ENCODE measurements at places on chromosomes 5 and 9. TPM values are rescaled to one million over a fixed set of nuclear protein-coding genes. Genes with fewer than 3 reads are reported as not detected.

GRCh38 chr9:34665067-34665380 is 2.6 kb upstream of the CCL27 start:
- DNase-seq = no peak

- DNase-seq = peak; percentile 82
Observed at GRCh38 chr5:170183816-170184687, 48.7 kb upstream of the C5orf58 start.

DNA sequence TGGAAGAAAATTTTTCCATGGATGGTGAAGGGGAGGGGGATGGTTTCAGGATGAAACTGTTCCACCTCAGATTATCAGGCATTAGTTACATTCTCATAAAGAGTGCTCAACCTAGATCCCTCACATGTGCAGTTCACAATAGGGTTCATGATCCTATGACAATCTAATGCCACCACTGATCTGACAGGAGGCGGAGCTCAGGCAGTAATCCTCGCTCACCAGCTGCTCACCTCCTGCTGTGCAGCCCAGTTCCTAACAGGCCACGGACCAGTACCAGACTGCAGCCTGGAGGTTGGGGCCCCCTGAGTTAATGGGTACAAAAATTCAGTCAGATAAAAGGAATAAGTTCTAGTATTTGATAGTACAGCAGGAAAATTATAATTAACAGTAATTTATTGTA is 337.2 kb downstream of the NPR3 start:
- no peak for DNase-seq

DNA sequence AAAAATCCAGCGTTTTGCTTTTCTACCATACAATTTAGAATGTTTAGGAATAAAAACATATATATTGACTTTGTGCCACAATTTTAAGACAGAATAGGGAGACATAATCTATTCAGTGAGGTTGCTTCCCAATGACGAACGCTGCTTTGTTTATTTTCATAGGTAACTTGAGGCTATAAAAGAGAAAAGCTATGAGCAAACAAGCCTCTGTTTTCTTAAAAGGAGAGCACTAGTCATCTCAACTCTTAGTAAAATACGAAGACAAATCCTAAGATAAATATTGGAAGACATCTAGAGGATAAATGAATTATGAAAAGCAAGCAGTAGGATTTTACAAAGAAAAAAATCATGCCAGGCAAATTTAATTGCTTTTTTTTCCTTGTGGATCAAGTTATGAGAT is 363.6 kb downstream of the ANXA1 start:
- DNase-seq = no peak

GRCh38 chr9:79565245-79565644 is 6.5 kb upstream of the TLE4 start:
- DNase-seq = no peak

GRCh38 chr5:82312373-82312856 is 34.3 kb upstream of the RPS23 start:
- DNase-seq = peak; percentile 84

The PFN3 gene
- total RNA-seq = not detected

The FANCG gene
- total RNA-seq = 13.3 TPM

The STPG3 gene
- not detected for total RNA-seq

The LCN12 gene
- total RNA-seq = not detected
